ENCODE measurements at places on chromosomes 1 and 21. TPM values are rescaled to one million over a fixed set of nuclear protein-coding genes. Genes with fewer than 3 reads are reported as not detected.

The SPRR2E gene
- total RNA-seq, result not detected

The GBP6 gene
- total RNA-seq, result not detected

The FBXO44 gene
- total RNA-seq, result 16.3 TPM

The PALMD gene
- 0.33 TPM for total RNA-seq

The MAGI3 gene
- 14.3 TPM for total RNA-seq

The BEND5 gene
- total RNA-seq, result not detected

The SLAMF9 gene
- not detected for total RNA-seq

The SDC3 gene
- 21.7 TPM for total RNA-seq

The DNAJC11 gene
- 70.4 TPM for total RNA-seq

The ZFYVE9 gene
- total RNA-seq, result 21.9 TPM

The S100A6 gene
- 2,571 TPM for total RNA-seq

The NPHS2 gene
- total RNA-seq, result not detected

The ADAMTSL4 gene
- total RNA-seq, result 13.3 TPM

Measured in MCF 10A (cell line).